ENCODE measurements at places on chromosomes 3 and 15.

- peak; percentile 70 for DNase-seq
Measured at GRCh38 chr3:101898752-101899169, 49.4 kb downstream of the NFKBIZ start.

- DNase-seq: peak; percentile 91
Measured at GRCh38 chr15:67175643-67176071, 78.8 kb downstream of the AAGAB start.

DNA sequence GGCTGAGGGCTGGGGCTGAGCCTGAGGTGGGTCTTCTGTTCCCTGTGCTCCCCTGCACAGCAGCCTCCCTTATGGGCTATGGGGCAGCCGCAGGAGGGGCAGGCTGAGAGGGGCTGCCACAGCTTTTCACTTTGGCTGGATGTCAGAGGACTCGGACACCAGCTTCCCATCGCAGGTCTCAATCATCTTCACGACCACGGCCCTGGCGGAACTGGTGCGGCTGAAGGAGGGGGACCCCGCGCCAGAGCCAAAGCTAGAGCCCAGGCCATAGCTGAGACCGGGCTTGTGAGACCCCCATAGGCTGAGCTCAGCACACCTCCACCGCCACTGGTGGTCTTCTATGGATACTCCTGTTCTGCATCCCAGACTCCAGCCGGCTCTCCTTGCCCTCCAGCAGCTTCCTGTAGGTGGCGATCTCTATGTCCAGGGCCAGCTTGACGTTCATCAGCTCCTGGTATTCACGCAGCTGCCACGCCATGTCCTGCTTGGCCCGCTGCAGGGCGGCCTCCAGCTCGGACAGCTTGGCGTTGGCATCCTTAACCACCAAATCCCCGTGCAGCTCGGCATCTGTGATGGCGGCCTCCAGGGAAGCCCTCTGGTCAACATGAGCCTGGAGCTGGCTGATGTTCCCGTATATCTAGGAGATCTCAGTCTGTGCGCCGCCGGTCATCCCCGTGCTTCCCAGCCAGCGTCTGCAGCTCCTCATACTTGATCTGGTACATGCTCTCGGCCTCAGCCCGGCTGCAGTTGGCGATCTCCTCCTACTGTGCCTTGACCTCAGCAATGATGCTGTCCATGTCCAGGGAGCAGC is 181.7 kb upstream of the SYNPR start:
- no peak for DNase-seq

DNA sequence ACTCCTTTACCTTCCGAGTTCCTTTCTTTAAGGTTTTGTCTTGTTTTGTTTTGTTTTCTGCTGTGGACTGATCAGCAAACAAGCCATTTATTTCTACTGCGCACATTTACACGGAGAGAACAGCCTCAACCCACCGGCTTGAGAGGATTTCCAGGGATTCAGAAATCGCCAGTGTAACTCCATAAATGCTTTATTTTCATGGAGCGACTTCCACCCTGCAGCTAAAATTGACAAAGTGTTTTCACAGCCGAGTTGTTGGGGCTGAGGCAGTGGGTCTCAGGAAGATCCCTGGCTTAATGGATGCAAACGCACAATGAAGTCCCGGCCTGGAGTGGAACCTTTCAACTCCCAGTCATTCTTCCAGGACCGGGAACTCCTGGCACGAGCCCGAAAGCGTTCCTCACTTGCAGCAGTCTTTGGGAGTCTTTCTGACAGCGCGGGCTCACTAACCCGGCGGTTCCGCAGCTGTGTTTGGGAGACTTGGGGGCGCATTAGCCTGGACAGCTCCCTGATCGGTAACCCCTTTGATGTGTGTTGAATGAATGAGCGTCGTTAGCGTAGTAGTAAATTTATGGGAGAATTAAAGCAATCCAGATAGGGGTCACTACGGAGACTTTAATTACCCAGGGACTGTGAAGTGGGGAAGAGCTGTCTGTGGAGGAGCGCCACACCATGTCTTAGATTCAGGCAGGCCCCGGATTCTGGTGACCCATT is 785 bp upstream of the MYRIP start:
- no peak for DNase-seq

- DNase-seq: no peak
Measured at GRCh38 chr3:11949351-11949750, 54.8 kb upstream of the SYN2 start.

DNA sequence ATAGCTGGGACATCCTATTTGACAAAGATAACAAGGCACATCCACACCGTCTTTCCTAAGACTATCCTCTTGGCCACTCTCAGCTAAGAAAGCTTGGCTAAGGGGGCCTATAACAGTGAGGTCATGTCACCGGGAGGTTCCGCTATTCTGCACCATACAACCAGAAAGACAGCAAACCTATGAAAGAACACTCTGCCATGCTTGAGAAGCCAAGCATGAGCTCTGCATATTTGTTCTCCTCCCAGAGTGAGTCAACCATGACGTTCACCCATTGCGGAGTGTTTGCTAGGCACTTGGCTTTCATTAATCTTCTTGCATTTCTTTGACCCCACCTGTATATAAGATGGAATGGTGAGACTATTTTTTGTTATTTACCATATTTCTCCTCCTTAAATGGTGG is 141.2 kb downstream of the GMNC start:
- no peak for DNase-seq

GRCh38 chr3:170746175-170746942 is 123.6 kb downstream of the RPL22L1 start:
- no peak for DNase-seq

DNA sequence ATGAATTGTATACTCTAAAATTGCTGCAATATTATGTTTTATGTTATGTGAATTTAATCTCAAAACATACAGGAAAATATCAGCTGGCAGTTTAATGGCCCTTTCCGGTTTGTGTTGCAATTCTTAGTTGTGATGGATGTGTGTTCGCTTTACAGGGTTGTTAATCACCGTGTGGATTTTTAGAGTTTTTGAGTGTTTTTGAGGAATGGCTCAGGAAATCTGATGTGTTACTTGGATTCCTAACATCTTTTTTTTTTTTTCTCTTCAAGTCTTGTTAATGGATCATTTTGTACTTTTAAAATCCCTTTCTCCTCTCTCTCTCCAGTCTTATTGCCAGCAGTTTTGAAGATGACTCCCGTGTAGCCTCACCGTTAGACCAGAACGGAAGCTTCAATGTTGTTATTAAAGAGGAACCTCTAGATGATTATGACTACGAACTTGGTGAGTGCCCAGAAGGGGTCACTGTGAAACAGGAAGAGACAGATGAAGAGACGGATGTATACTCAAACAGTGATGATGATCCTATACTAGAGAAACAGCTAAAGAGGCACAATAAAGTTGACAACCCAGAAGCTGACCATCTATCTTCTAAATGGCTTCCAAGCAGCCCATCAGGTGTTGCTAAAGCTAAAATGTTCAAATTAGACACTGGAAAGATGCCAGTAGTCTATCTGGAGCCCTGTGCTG is 35.7 kb downstream of the MGA start:
- peak; percentile 92 for DNase-seq

GRCh38 chr3:189781415-189781814 is 150.2 kb downstream of the TP63 start:
- DNase-seq: no peak

DNA sequence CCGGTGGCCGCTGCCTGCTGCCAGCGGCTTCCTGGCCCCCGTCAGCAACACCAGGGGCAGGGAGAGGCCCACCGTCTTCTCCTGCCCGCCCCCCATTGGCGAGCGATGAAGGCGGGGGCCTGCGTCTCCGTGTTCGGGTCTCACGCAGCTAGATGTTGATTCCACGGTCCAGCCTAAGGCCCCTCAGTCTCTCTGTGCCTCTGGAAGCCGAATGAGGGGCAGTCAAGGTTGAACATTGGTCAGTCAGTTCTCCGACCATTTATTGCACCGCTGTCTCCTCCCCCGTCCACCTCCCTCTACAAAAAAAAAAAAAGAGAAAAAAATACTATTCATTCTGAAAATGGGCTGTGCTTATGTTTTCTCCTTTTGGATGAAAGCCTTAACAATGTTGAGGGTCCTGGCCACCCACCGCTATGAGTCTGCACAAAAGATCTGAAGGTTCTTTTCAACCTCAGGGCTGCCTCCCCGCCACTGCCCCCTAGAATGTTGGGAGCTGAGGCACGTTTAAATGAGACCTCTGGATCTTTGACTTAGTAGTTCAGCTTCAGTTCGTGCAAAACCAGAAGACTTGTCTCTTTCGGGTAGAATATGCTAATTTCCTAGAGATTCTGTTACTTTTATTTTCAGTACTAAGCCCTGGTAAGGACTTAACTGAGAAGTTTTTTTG is 736 bp downstream of the IREB2 start:
- DNase-seq: peak; percentile 64

- no peak for DNase-seq
Measured at GRCh38 chr3:104149154-104149553, 1217.6 kb upstream of the ALCAM start.

GRCh38 chr3:16741890-16742289 is 136.7 kb upstream of the DAZL start:
- no peak for DNase-seq

DNA sequence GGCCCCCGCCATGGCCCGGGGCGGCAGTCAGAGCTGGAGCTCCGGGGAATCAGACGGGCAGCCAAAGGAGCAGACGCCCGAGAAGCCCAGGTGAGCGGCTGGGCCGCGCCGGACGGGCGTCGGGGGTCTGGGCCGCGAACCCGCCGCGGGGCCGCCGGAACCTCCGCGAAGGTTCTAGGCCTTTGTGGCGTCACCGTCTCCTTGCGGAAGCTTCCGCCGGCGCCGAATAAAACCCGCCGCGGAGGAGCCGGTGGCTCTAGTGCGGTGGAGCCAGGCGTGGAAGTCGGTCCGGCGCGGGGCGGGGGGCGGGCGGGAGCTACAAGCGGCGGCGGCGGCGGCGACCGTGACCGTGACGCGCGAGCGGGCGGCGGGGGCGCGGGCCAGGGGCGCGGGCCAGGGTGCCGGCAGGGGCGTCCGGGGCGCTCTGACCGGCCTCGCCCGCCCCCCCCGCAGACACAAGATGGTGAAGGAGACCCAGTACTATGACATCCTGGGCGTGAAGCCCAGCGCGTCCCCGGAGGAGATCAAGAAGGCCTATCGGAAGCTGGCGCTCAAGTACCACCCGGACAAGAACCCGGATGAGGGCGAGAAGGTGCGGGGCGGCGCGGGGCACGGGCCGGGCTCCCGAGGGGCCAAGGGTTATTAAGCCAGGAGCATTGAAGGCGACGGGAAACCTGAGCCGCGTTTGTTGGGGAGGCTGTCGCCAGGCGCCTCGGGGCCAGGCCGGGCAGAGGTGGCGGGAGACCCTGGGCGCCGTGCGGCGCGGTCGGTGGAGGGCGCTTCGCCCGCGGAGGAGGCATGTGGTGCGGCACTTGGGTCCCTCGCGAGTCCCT is at the start of gene DNAJA4:
Gene DNAJA4 (plus strand): TSS at position 259 of the 833 bp plus-strand sequence. CDS start 202 bp downstream, at position 461.
- DNase-seq: no peak

DNA sequence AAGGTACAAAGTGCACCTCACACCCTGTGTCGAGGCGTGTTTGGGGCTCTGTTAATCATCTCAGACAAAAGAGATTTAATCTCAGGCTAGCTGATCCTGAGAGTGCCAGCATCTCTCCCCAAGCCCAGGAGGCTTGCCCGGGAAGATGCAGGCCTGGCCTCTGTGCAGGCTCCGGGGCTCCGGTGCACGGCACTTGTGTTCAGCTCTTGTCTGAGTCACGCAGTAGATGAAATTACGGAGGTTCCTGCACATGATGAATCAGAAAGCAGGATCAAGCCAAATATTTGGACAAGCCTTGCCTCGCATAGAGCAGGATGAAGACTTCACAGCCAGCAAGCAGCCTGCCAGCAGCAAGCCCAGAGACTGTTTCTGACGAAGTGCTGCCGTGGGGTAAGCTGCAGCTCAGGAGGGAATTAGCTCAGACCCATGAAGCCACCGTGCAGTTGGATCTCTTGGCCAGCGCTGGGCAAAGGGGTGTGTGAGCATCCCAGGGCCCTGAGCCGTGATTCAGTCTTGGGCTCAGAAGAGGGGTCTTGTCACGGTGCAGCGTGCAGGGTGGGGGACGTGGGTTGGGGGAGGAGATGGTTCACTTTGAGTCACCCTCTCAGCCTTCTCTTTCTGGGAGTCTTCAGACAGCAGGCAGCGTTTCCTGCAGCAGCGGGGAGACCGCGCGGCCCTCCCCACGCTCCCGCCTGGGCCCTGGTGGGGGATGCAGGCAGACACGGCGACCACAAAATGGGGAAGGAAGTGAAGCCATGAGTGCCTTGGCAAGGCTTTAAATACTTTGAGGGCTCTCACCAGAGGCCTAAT is 89.2 kb upstream of the MEF2A start:
- DNase-seq: peak; percentile 96

- no peak for DNase-seq
Measured at GRCh38 chr3:173932624-173933023, 535.1 kb downstream of the NLGN1 start.

DNA sequence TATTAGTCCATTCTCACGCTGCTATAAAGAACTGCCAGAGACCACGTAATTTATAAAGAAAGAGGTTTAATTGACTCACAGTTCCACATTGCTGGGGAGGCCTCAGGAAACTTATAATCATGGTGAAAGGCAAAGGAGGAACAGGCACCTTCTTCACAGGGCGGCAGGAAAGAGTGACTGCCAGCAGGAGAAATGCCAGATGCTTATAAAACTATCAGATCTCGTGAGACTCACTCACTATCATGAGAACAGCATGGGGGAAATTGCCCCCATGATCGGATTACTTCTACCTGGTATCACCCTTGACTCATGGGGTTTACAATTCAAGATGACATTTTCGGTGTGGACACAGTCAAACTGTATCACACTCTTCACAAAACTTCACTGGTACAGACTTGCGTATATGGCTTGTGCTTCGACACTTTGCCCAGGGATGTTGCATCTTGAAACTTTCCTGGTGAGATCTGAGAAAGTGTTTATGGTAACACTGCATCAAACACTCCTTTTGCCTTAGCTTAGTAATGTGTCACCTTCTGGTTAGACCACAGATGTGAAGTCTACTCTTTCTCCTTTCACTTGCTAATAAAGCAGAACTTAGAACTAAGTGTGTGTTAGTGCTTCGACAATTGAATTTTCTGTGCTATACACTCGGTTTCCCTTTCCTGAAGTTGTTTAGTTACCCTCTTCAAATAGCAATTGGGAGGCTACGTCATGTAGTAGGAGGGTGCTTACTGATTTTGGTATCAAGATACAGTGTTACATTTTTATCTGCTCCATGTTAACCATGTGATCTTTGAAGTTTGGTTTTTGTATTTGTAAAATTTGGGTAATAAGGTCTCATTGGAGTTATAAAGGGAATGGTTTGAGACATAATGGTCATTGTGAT is 185.7 kb downstream of the LPP start:
- no peak for DNase-seq

GRCh38 chr15:99143655-99144610 is 39.1 kb downstream of the SYNM start:
- DNase-seq: no peak

DNA sequence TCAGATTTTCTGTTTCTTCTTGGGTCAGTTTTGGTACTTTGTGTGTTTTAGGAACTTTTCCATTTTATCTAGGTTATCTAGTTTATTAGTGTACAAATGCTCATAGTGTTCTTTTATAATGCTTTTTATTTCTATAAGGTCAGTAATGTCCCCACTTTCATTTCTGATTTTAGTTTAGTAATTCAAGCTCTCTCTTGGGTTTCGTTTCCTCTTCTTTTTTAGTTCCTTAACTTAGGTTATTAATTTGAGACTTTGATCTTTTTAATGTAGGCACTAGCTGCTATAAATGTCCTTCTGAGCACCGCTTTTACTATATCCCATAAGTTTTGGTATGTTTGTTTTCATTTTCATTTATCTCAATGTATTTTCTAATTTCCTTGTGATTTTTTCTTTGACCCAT is 27.0 kb upstream of the CD200R1L start:
- no peak for DNase-seq

Measured in NB4 (cell line).